ENCODE measurements at places on chromosomes 2 and 18.

- DNase-seq, result no peak
Measured at GRCh38 chr2:45965871-45966498, 314.5 kb downstream of the PRKCE start.

DNA sequence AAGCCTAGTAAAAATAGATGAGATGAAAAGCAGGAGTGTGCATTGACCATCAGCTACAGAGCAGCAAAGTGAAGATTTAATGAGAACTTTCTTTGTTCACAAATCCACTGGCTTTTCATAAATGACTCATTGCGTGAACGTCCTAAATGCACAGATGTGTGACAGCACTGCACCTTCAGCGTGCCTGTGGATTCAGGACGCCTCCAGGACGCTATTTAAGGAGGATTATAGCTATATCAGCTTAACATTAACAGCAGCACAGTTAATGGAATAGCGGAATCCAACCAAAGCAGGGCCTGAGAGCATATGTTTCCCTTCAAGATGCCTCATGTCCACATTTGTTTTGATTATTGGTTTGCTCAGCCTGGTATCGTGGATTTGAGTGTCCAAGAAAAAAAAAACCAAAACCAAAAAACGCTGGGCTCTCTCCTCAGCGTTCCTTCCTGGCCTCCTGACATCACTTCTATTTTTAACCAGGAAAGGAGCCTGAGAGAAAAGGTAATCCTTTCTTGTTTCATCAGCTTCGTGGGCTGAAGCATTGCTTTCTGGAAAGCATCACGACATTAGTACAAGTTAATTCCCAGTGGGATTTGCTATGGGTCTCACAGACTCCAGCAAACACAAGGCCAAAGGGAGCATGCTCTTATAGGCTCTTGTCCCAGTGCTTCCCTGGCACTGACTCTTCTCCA lies 447.0 kb upstream of the SMIM21 start:
- no peak for DNase-seq

DNA sequence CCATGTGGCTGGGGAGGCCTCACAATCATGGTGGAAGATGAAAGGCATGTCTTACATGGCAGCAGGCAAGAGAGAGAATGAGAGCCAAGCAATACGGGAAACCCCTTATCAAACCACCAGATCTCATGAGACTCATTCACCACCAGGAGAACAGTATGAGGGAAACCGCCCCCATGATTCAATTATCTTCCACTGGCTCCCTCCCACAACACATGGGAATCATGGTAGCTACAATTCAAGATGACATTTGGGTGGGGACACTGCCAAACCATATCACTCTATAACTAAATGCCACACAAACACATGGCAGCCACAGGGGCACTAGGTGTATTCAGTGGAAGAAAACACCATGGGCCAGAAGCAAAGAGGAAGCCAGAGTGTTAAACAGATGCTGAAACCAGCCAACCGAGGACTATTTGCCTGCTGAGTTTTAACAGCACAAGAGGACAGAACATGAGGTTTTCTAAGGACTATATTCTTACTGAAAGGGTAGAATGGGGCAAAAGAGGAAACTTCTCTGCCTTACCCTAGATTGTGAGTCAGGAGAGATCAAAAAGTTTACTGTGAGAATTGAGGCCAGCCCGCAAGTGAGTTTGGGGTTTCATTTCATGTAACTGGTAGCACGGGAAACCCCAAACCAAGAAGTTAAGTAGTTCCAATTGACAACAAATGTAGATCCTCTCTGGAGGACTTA lies 49.2 kb downstream of the SIGLEC15 start:
- no peak for DNase-seq

GRCh38 chr2:151287513-151288250 lies 1.8 kb downstream of the NMI start:
- no peak for DNase-seq

- DNase-seq, result no peak
Measured at GRCh38 chr18:55268628-55269275, 309.5 kb upstream of the CCDC68 start.

DNA sequence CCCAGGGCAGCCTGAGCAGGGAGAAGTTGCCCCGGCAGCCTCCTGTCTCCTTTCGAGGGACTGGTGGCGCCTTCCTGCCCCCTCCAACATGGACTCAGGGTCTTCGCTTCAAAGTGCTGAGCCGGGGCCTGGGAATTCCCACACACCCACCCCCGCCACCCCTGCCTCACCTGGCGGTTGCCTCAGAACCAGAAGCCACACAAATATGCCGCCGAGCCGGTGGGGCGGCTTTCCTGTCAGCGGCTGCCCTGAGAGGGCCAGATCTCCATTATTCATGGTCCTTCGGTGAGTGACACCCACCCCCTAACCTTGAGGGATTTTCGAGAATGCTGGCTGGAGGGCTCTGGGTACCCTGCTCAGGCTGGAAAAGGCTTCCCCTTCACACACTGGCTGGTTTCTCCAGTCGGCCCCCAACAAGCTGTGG lies 71.7 kb downstream of the SMAD7 start:
- DNase-seq, result no peak

DNA sequence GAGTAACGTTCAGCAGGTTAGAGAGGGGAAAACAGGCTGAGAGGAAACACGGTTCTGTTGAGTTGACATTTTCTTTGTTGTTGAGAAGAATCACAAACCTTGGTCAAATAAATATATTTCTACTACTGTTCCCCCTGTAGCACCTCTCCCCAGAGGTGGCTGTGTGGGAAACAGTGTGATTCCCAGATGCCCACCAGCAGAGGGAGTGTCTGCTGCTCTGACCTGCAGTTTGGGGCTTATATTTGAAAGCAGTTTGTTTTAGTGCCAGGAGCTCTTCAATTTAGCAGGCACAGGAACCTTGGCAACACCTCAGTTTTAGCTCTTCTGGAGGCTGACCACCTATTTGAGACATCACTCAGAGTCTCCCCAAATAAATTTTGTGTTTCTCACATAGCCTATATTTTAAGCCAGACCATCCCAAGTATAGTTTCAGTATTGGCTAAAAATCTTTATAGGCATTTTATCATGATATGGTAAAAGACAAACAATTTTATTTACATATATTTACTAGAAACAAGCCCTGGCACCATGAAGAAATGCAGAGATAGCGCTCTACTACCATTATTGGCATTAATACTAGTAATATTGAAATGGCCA lies 75.7 kb downstream of the PIK3C3 start:
- no peak for DNase-seq

DNA sequence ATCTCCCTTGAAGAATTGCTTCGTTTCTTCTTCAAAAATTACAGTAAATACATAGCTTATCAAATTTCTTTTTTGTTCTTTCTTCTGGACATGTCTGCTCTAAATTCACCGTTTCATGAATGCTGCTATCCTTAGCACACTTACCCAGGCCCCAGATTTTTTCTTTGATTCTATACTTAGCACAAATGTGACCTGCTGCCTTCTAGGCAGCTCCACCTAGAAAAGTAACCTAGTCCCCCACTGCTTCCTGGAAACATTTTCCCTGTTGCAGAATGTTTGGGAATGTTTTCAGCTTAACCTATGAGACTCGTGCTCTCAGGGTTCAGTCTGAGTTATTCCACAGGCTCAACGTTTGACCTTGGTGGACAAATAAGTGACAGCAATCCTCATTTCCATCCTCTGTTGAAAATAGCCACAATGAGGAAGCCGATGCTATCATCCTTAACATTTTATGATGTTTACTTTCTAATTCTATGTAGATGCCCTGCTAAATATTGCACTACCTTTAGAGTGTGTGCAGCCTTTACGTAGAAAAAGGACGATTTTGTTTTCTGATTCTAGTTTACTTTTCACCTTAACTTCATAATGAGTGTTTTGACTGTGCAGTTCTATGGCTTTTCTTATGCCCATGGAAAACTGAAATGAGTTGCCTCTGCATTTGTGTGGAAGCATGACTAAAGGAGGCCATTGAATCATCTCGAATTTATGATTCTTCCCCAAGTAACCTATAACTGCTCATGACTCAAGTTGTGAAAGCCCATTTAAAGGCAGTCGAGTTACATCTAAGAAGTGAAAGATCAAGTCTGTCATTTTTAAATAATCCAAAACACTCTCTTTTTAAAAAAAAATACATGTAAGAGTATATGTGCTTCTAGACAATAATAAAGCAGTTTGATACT lies 47.7 kb downstream of the TMEM182 start:
- DNase-seq, result no peak

- no peak for DNase-seq
Measured at GRCh38 chr2:184877909-184878308, 279.6 kb downstream of the ZNF804A start.

GRCh38 chr2:107772353-107772752 lies 54.3 kb upstream of the RGPD4 start:
- DNase-seq, result no peak

DNA sequence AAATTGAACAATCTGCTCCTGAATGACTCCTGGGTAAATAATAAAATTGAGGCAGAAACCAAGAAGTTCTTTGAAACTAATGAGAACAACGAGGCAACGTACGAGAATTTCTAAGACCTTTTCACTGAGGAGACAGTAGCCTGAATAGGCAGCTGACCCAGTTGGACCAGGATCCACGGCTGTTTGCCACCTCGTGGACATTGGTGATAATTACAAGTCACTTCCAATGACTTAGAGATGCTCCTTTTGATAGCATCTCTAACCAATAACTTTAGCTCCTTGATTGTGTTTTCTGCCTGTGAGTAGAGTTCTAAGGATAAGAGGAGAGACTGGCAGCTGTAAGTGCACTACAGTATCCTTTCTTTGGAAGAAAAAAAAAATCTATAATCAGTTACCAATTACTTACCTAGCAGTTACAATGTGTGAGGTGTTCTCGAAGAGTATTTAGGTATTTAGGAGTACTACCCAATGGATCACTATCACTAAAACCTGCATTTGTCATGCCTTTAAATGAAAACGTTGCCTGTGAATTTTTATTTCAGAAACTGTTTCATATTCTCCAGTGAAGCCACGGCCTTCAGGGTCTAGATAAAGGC lies 31.3 kb upstream of the CNTNAP5 start:
- no peak for DNase-seq

DNA sequence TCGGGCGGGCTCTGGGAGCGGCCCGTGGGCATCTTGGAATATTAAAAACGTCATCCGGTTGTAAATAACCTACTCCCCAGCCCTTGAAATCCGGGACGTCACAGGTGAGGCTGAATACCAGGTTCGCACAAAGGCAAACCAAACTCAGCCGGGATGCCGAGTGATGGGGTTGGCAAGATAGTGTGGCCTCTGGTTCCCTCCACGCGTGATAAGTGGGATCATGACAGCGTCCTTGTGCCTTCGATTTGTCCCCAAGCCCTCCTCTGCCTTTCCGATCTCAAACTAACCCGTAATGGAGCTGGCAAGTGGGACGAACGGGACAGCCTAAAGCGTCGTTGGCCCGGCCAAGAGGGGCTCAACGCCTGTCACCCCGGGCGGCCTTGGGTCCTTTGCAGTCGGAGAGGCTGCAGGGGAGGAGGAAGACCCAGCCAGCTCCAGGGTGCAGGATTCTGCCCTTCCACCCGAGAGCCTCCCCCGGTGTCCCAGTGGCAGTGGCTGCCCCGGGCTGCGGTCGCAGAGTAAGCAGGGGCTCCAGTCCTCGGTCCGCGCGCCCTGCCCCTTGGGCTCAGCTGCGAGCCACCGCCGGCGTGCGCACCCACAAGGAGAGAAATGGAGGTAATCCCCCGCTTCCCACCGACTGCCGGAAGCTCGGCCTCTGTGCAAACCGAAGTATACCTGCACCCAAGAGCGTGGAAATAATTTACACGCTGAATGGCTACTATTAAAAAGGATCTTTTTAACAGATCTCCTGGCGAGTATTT lies 13.4 kb upstream of the PAX3 start:
- no peak for DNase-seq

DNA sequence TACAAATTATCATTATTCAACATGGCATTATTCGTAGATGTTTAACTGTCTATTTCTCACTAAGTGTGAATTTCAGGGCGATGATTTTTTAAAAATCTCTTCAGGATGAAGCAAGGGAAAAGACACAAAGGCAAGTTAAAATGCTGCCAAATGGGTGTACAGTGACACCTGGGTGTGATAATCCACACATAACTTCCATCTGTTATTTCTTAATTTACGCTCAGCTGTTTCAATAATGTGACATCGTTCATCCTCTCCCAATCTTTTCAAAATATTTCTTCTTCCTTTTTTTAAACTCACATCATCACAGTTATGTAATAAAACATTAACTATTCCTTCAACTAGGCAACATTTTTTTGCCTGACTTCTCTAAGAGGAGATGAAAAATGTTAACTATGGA lies 10.6 kb downstream of the PDE1A start:
- no peak for DNase-seq

- DNase-seq, result no peak
Measured at GRCh38 chr2:231323316-231323715, 72.2 kb upstream of the B3GNT7 start.

Data from thoracic aorta (tissue), 2 donors.